ENCODE measurements at places on chromosomes 7 and 10.
A peak's percentile ranks its signal among the peaks of the same experiment; 100 is the strongest.

GRCh38 chr10:46255801-46256747, 30.7 kb upstream of the ANTXRL start:
- peak; percentile 93 for DNase-seq

GRCh38 chr7:6178298-6179029, 94.0 kb downstream of the CYTH3 start:
- no peak for DNase-seq

GRCh38 chr10:131897297-131897899, 3.4 kb upstream of the PPP2R2D start:
- no peak for DNase-seq

GRCh38 chr10:110035070-110035921, 27.5 kb downstream of the ADD3 start:
- no peak for DNase-seq

DNA sequence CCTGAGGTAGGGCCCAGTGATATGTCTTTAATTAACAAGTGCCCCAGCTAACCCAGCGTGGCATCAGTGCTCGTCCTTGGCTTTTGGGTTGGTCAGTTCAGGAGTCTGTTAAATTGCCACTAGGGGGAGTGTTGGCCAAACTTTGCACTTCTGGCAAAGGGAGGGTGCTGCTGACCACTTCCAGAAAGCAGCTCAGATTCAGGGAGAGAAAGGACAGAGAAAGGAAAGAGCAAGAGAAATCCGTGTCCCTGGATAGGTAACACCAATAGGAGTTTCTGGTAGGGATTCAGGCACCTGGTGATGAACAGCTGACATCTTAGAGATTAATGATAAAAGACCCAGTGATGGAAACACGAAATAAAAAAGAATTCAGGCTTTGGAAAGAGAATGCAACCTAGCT, 243.1 kb upstream of the AOAH start:
- DNase-seq, result peak; percentile 64

DNA sequence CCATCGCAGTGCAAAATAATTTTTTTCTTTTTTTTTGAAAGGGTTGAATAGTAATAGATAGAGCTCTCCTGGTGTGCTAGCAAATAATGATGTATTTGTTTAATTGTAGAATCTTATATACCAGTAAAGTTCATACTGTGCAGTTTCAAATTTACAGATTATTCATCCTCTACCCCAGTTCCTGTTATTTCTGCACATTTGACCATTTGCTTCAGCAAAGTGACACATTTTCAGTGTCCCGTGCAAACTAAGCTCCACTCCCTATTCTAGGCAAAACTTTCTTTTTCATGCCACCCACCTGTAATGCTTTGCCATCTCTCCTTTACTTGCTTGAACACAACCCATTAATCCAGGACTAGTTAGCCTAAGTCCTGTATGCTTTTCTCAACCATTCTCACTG, 43.0 kb downstream of the SHOC2 start:
- DNase-seq, result no peak

DNA sequence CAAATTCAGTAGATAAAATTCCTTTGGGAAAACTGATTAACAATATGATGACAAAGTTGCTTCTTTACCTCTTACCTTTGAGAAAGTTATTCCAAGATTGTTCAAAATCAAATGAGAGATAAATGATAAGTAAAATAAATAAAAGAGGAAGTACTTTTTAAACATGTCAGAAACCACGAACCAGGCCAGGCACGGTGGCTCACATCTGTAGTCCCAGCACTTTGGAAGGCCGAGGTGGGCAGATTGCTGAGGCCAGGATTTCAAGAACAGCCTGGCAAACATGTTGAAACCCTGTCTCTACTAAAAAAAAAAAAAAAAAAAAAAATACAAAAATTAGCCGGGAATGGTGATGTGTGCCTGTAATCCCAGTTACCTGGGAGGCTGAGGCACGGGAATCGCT, 296.6 kb downstream of the HGF start:
- no peak for DNase-seq

DNA sequence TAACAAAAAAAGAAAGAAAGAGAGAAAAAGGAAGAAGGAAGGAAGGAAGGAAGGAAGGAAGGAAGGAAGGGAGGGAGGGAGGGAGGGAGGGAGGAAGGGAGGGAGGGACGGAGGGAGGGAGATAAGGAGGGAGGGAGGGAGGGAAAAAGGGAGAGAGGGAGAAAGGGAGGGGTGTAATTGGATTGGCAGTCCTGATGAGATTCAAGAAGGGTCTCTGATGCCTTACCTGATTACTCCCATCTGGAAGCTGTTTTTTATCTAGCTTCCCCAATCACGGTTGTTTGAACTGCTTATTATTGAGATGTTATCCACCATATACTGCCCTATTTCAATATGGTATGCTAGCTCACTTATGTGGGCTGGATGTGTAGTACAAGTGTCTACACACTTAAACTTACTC, 27.3 kb downstream of the GNG11 start:
- no peak for DNase-seq

GRCh38 chr10:80164596-80164995, 32.1 kb downstream of the PLAC9 start:
- no peak for DNase-seq

- DNase-seq, result peak; percentile 85
Measured at GRCh38 chr7:100655908-100656674, at the start of gene ACTL6B. TSS of gene ACTL6B (minus strand) at chr7:100656448. CDS start at chr7:100656354, 94 bp downstream.

- peak; percentile 87 for DNase-seq
Measured at GRCh38 chr7:44797329-44798258, 1.1 kb downstream of the PPIA start.

DNA sequence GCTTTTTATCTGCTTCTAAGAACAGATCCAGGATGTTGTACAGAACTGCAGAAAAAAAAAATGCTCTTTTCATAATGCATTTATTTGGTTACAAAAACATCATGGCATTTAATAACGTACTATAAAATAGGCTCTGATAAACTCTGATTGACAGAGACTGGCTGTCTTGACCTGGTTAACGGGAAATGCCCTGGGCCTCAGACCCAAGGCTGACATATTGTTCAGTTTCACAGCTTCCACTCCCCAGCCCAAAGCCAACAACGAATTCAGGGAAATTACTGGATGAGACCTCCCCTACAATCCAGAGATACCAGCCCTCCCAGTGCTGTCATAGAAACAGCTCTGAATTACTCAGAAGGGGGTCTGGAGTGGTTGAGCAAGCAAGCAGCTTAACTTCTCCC, 260.1 kb downstream of the CREB5 start:
- DNase-seq, result no peak

DNA sequence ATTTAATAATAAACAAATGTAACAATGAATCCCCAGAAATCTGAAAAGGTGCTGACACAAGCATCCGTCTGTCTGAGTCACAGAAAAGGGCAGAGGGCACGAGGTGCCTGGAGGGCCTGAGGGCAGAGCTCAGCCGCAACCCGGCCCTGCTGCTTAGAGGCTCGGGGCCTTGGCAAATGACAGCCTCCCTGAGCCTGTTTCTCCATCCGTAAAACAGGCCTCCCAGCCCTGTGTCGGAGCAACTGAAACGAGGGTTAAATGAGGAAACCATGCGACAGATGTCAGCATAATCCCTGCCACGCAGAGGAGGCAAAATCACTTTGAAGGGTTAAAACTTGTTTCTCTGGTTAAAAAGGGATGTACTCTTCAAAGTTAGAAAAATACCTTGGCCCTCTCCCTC, 24.9 kb downstream of the NUDT1 start:
- DNase-seq, result peak; percentile 49

GRCh38 chr7:30352169-30352568, 67.8 kb downstream of the ZNRF2 start:
- DNase-seq, result no peak

GRCh38 chr7:26159243-26159642, 7.2 kb downstream of the NFE2L3 start:
- no peak for DNase-seq

- no peak for DNase-seq
Measured at GRCh38 chr7:41698726-41699125, 4.2 kb downstream of the INHBA start.

GRCh38 chr10:102542800-102543418, 39.1 kb downstream of the SUFU start:
- DNase-seq, result no peak

- no peak for DNase-seq
Measured at GRCh38 chr10:75013007-75013406, 98.4 kb upstream of the SAMD8 start.

GRCh38 chr10:33214174-33214573, 120.3 kb downstream of the NRP1 start:
- no peak for DNase-seq

- DNase-seq, result no peak
Measured at GRCh38 chr7:67407392-67408071, 410.9 kb downstream of the TYW1 start.

GRCh38 chr7:123645516-123645915, 10.2 kb upstream of the LMOD2 start:
- DNase-seq, result peak; percentile 79

GRCh38 chr7:90239050-90239449, 5.9 kb upstream of the CFAP69 start:
- DNase-seq, result no peak

GRCh38 chr7:40827222-40828085, 692.6 kb downstream of the SUGCT start:
- no peak for DNase-seq

DNA sequence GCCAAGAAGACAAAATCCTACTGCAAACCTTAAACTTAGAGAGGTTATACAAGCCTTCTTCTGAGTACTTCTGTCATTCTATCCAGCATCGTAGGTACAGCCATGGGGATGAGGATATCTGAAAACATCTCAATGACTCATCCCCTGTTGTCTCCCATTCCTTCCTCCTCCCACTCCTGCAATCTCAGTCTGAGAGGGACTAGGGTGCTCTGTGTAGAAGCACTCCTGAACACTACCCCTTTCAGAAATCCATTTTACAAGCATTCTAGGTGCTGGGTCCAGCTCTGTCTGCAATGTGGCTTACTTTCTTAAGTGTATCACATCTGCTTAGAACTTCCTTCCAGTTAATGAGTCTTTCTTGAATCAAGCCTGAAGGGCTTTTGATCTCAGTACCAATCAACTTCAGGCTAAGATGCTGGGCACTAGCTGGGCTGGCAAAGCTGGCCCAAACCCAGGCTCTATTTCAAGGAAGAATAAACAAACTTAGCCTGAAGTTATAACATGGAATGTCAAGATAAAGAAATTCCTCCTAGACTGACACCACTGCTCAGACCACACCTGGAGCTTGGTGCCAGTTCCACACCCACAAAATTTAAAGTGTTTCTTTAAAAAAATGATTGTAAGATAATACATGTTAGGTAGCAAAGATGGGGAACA, 270.3 kb upstream of the AOAH start:
- DNase-seq, result no peak

GRCh38 chr10:35420827-35421552, 84.7 kb downstream of the CCNY start:
- DNase-seq, result no peak

GRCh38 chr7:123749537-123749857, 694 bp upstream of the WASL start:
- no peak for DNase-seq

GRCh38 chr10:50651808-50652207, 28.1 kb upstream of the SGMS1 start:
- no peak for DNase-seq
